ENCODE measurements at places on chromosomes 11 and 22.

DNA sequence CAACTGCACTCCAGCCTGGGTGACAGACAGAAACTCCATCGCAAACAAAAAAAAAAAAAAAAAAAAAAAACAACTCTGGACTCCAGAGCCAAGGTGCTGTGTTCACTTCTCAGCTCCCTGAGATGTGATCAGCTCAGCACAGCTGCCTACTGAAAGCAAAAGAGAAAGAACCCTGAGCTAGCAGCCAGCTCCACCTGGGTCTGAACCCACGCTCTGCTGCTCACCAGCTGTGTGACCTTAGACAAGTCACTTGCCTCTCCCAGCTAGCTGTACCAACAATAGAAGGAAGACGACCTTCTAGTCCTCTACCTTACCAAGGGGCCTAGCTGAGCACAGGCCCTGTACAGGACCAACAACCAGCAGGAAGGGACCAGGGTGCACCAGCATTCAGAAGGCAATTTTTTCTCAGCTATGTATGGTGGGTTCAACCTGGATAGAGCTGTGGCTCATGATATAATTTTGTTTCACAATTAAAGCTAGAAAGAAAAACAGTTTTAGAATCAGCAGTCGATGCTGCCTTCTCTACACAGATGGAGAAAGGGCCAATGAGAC is 3.8 kb downstream of the DGCR2 start:
- DNase-seq, result no peak

DNA sequence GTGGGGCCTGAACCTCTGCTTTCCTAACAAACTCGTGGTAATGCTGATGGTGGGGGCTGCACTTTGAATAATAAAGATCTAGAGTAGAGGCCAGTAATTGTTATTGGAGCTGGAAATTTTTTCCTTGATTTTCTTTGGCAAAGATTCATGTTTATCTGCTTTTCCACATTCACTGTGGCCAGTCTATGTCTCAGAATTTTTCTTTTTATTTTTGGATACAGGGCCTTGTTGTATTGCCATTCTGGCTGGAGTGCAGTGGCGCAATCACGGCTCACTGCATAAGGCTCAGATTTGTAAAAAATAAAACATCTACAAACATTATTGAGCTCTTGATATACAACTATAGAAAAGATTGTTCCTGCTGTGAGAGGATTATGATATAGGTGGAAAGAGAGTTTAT is 1.6 kb downstream of the TMEM135 start:
- DNase-seq, result no peak

- DNase-seq, result peak; percentile 56
Observed at GRCh38 chr11:114079511-114080065, 20.1 kb downstream of the ZBTB16 start.

GRCh38 chr11:68387840-68388239 is 72.7 kb upstream of the PPP6R3 start:
- no peak for DNase-seq

DNA sequence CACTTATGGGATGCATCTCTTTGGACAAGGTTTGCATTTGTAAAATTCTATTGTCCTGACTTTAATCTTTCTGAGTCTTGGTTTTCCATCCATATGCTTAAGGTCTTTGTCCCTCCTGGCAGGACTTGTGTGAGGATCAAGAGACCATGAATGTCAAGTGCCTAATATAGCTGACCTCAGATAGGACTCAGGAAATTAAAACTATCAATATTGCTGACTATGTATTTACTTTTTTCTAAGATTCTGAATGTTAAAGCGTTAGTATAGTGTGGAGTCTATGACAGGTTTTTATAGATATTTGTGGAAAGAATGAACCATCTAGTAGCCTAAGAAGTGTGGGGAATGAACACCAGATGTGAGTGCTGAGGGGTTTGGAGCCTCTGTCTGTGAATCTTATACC is 637.8 kb downstream of the NTM start:
- DNase-seq, result no peak

DNA sequence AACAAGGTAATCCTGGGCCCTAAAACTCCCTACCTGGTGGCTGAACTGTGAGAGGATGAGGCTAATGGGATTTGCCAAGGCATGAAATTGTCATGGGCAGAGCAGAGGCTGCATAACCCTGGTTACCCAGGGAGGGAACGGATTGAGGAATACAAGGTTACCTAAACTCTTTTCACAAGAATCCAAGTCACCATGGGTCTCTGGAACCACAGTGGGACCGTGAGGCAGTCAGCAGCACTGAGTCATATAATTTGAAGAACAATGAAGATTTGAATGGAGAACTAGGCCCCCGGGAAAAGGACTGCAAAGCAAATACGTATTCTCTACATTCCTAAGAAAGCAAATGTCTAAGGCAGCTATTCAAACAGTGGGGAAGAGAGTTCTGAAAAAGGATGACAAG is 19.8 kb downstream of the CAT start:
- no peak for DNase-seq

DNA sequence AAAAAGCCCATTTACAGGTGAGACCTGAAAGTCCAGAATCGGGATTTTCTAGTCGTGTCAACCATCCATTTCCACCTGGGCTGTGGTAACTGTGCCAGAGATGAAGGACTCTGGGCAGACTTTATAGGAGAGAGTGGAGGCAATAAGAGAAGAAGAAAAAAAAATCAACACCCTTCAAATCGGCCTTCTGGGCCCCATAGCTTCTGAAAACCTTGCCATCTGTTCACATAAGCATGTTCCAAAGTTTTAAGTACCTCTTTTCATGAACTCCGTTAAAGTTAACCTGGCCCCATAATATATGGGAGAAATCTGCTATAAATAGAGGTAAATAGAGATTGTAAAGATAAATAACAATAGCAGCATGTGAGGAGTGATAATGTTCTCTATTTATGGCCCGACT is 470.5 kb downstream of the MIAT start:
- DNase-seq, result no peak

DNA sequence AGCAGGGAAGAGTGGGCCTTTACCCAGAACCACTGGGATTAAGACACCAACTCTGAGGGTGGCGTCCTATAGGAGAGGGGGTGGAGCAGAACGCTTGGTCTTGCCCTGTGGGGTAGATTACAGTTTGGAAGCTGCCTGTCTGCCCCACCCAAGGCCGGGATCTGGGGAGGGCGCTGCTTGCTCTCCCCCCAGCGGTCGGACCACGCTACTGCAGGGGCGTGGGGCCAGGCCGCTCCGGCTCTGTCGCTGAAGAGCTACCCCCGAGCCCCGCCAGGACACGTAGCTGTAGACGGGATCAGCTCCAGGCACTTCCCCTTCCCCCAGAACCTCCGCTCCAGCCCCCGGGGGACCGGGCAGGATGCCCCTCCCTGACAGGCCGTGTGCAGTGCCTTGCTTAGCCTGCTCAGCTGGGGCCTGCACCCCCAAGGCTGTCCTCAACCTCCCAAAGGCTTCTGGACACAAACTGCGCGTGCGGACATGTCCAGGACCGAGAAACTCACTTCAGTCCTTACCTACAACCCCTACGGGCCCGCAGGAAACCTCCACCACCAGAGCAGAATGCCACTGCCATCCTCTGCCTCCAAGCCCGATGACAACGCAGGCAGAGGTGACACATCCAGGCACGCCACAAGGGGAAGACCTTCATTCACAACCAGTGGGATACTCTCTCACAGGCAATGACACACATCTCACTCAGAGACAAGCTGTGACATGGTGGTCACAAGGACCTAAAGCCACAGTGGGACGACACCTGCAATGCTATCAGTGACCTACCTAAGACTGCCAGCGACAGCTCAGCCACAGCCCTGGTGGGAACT is 3.6 kb downstream of the AHNAK start:
- peak; percentile 86 for DNase-seq

DNA sequence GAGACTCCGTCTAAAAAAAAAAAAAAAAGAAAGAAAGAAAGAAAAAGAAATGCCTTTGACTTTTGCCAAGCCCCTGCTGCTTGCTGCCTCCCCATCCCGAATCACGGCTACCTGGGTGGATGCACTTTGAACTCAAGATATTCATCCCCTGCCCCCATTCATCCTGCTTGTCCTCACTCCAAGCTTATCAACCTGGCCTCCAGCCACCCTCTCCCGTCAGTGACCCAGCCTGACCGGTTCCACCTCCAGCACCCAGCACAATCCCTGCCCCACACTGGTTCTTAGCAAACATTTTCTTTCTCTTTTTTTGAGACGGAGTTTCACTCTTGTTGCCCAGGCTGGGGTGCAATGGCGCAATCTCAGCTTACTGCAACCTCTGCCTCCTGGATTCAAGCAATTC is 44.4 kb downstream of the CYTH4 start:
- no peak for DNase-seq

- DNase-seq, result no peak
Observed at GRCh38 chr11:116644201-116644940, 128.4 kb downstream of the BUD13 start.

GRCh38 chr11:12411393-12411792 is 34.0 kb downstream of the PARVA start:
- DNase-seq, result no peak

DNA sequence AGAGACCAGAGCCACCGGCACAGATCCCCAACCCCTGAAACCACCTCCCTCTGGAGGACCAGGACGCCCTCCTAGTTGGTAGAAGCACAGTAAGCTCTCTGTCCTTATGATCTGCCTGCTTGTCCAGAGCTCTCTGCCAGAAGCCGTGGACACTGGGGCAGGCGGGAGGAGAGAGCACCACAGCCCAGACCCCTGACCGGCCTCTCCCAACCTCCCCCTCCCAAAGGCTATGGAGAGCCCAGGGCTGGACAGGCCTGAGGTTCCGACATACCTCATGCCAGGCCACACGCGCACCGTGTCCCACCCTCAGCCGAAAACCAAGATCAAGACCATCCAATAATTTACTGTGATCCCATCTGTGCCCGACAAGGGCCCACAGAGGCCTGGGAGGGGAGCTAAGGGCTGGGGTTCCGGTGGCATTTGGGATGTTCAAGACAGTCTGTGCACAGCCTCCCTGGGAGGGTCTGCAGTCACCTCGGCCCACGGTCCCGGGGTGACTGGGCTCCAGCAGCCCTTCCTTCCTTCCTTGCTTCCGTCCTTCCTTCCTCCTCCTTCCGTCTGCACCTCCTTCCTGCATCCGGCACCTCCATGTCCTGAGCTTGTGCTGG is 3.4 kb downstream of the HRAS start:
- no peak for DNase-seq

- peak; percentile 97 for DNase-seq
Observed at GRCh38 chr11:103529181-103529684, 420.0 kb downstream of the DYNC2H1 start.
